ENCODE measurements at places on chromosomes 3 and 15.

- DNase-seq = no peak
These were observed 63.4 kb downstream of the EOMES start for GRCh38 chr3:27658741-27659140.

GRCh38 chr3:56209982-56210751, 258.1 kb downstream of the ERC2 start:
- no peak for DNase-seq

- DNase-seq = no peak
These were observed 131.3 kb downstream of the TJP1 start for GRCh38 chr15:29690765-29691475.

GRCh38 chr15:72182244-72182643, 15.3 kb downstream of the GRAMD2A start:
- DNase-seq = no peak

DNA sequence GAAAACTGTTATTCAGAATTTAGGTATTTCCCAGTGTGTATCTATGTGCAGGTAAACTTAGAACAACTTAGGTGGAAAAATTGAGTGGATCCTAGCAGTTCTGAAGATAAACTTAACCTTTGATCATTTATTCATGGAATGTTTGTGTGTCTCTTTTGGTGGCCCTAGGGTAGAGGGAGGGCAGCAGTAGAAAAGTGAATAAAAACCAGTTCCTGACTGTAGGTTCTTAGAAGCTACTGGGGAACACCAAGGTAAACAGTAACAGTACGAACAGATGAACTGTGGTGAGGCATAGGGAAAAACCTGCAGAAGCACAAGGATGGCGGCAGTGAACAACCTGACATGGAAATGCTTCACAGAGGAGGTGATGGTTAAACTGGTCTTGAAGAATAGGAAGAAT, 2.5 kb downstream of the SNRK start:
- DNase-seq = peak; percentile 2

GRCh38 chr3:60920519-60920918, 330.7 kb downstream of the FHIT start:
- DNase-seq = no peak

DNA sequence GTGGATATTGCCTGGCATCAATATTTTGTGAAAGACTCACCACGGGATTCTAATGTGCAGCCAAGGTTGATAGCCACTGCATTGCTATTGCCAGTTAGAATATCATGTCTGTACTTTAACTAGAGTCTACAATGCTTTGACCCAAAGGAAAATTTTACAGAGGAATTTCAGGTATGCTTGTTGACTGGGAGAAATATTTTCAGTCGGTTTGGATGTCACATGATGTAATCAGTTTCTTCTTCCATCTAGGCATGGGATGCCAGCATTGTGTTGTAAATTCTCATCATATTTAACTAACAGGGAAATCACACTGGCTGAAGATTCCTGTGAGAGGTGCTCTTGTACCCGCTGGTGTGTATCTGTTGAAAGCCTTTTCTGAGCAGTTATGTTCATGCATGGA, 508.9 kb upstream of the ADAMTS9 start:
- no peak for DNase-seq

GRCh38 chr15:94057305-94057704, 174.1 kb upstream of the MCTP2 start:
- no peak for DNase-seq

GRCh38 chr3:17936736-17937480, 194.5 kb upstream of the TBC1D5 start:
- DNase-seq = no peak

DNA sequence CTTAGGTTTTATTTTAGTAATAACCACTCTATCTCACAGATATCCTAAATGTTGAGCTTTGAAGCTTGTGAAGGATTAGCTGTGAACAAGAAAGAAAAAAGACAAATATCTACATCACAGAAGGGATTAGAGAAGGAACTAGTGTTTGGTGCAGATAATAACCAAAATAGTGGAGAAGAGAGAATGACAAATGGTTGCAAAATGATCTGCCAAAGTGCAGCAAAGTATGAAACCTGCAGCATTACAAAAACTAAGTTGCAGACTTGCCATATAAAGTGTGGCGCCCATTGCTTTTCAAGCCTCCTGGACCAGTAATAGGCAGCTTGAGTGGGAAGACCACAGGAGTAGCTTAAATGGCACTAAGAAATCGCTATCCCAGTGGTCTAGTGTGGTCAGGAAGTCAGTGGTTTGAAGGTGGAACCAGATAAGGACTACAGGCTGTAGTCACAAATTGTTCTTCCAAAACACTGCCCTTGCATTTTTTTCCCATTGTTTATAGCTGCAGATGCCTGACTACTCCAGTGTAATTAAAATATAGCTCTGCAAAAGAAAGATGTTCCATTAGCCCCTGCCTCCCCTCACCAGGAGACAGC, 20.7 kb downstream of the TPM1 start:
- DNase-seq = no peak

DNA sequence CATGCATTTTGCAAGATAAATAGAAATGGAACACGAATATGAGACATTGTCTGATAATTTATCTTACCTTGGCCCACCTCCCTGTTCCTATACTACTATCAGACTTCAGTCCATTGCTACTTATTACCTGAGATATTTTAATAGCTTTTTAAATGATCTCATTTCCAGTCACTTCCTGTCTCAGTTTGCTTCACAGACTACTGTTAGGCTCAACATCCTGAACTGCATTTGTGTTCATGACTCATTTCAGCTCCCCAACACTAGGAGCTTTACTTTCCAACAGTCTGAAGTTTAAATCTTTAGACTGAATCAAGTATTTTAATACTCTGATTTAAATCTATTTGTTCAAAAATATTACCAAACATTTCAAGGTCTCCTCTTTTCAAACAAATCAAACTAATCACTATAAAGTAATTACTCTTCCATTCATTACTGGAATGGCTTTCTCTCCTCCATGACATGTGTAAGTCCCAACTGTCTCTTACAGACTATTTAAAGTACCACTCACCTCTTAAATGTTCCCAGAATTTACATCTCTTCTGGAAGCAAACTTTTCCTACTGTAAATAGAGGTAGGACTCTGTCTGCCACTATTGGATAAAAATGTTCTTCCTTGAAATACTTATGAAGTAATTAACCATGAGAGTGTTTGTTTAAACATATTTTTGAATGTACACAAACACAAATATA, 1277.6 kb downstream of the ZPLD1 start:
- DNase-seq = no peak

- DNase-seq = no peak
These were observed 29.0 kb upstream of the IFT57 start for GRCh38 chr3:108251265-108251664.

- no peak for DNase-seq
These were observed 20.2 kb upstream of the SLC6A20 start for GRCh38 chr3:45816544-45816943.

DNA sequence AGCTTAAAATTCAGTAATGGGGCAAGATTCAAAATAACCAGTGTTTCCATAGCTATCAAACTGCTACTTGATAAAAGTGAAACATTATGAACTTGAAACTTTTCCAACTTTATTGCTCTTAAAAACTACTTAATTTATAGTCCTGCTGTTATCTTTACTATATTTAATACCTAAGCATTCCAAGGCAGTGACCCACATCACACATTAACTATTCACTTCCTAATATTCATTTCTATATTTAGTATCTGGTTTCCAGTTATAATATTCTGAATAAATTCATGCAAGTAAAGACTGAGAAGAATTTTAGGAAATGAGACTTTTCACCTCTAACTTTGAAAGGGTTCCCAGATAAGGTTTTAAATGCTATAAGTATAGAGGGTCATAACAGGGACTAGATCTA, 64.9 kb downstream of the UACA start:
- no peak for DNase-seq

DNA sequence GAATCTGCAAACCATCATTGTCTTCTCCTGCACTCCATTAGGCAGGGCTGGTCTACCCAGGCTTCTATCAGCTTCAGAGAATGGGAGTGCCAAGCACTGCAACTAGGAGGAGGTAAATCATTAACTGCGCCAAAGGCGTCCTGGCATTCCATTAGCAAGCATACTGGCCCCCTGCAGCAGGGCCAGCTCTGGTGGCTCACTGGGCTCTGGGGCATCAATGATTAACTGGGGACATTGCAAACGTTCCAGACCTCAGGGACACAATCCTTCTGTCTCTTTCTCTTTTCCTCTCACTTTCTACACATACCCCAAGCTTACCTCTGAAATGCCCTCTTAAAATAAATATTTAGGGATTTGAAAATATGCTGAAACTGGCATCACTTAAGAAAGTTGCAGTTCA, 129.0 kb downstream of the MYLK start:
- DNase-seq = no peak

DNA sequence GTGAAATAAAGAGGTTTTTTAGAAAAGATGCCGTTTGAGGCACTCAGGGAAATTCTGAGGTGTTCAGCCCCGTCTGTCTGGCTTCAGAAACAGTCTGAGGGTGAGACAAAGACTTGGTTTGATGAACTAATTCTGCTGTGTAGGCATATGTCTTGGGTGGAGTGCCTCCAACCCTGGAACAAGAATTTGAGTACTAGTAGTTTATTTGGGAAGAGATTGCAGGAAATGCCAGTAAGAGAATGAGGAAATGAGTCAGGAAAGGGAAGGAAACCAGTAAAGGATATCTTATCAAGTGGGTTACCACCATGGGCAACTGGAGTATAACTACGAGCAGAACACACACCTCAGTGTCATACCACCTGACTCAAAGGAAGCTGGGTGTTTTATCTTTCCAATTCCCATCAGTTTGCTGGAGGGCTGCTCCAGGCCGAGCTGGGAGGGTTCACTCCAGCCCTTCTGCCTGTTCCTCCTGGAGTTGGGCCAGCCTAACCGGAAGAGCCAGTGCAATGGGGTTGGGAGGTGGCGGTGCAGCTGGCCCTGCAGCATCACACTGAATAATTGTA, 75.3 kb downstream of the TGFBR2 start:
- DNase-seq = peak; percentile 66

DNA sequence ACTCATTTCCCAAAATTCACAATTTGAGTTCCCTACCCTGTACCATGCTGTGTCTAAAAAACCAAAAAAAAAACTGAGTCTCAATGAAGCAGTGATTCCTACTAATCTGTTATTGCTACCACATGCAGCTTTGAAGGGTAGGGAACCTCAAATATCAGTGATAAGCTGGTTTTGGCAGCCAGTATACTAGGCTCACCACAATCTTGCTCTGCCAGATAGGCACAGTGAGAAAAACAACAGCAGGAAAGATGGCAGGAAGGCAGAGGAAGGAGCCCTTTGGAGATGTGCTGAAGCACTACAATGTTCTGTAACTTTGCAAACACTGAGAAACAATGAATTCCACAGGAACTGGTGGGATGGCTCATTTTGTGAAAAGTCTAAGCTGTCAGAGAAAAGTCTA, 96.9 kb upstream of the UBP1 start:
- DNase-seq = no peak

DNA sequence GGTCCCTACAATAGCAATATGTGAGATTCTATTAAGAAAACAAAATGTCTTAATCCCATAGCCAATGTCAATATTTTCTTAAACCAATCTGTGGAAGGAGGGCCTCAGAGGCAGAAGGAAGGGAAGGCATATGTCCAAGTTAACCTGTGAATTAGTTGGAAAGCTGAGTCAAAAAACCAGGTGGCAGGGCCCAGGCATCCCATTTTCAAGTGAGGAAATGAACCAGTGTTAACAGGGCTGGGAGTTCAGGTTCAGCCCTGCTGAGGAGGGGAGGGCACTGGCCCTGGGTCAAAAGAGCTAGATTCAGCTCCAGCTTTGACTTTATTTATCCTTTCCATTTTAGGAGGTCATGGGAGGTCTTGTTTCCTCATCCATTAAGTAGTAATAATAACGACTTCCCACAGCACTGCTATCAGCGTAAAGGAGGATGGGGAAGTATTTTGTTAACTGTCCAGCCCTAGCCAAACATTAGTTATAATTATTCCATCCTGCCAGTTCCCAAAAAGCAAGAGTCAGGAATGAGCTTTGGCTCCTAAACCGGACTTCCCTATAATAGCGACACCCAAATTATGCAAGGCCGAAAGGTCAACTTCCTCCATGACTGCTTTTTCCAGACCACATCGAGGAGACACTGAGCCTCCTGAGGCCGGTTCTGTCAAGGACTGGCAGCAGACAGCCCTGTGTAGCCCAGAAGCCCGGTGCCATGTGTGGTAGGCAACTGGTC, 3.2 kb downstream of the MASP1 start:
- DNase-seq = no peak

DNA sequence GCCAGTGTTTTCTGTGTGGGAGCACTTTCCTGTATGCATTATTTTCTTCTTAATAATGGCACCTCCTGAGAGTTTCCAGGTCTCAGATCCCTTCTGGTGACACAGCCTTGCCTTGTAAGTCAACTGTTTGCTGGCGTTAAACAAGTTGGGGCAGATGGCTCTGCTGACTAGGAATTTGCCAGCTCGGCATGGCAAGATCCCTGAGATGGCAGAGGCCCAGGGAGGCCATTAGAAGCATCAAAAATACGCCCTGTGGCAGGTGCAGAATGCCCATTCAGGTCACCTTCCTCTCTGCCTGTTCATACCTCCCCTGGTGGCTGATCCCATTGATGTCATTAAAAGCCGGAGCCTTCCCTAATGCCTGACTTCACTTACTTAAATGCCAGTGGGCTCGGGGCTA, 320.9 kb upstream of the CTDSPL start:
- DNase-seq = no peak

DNA sequence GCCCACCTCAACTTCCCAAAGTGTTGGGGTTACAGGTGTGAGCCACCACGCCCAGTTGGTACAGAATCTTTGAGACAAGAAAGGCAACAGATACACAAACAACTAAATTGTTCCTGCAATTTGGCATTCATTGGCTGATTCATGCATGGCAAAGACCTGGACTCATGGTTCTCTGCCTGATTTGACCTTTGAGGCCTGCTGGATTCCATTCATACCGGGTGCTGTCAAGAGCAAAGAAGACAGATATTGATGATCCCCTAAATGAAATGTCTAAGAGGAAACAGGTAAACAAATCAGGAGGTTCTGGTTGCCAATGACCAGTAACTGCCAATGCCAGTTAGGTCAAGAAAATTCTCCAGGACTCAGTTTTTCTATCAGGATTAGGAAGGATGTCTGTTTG, 43.9 kb upstream of the RAD18 start:
- no peak for DNase-seq
